Bronchial epithelial cell (primary cell): ENCODE measurements at places on chromosomes 13 and 19.

GRCh38 chr13:112058519-112058873 lies 8.5 kb upstream of the SOX1 start:
- DNase-seq = no peak

GRCh38 chr13:48573213-48574007 lies 40.5 kb upstream of the RCBTB2 start:
- DNase-seq = no peak

DNA sequence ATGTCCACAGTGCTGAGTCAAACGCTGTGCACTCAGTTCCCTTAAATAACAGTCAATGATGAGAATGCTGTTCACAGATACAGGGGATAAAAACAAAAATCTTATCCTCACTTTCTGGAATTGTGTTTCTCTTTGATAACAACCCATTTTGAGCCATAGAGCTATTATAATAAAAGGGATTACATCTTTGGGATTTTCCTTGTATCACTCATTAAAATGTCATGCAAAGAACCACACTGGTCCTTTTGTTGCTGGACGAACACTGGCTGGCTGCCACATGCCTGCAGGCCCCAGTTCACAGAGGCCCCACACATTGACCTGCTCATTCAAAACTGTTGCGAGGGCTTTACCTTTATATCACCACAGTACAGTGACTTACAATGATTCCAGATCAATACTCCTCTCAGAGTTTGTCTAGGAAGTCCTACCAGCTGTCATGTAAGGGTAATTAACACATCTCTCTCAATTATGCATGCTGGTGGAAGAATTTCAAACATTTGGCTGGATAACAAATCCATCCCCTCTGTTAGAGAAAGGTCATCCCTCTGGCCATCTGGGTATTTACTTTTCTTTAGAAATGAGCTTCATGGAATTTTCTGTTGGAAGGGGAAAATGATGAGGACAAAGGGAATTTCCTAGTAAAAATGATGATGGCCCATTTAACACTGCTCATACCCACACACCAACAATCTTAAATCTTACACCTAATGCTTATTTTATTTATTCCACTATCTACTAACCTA lies 85.9 kb downstream of the MBNL2 start:
- DNase-seq = peak; percentile 30

DNA sequence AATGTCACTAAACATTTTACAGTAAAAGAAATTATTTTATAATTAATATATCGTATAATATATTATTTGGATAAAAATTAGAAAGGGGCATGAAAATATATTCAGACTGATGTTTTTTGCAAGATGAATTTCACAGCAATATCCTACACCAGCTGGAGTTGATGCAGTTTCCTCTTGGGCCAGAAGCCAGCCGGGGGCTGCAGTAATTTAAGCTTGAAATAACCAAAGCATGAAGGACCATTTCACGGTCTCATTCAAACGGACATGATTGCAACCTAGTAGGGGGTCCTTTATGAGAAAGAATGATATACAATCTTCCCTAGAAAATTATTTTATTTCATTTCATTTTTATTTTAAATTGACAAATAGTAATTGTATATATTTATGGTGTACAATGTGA lies 797.2 kb upstream of the PCDH9 start:
- DNase-seq = no peak

DNA sequence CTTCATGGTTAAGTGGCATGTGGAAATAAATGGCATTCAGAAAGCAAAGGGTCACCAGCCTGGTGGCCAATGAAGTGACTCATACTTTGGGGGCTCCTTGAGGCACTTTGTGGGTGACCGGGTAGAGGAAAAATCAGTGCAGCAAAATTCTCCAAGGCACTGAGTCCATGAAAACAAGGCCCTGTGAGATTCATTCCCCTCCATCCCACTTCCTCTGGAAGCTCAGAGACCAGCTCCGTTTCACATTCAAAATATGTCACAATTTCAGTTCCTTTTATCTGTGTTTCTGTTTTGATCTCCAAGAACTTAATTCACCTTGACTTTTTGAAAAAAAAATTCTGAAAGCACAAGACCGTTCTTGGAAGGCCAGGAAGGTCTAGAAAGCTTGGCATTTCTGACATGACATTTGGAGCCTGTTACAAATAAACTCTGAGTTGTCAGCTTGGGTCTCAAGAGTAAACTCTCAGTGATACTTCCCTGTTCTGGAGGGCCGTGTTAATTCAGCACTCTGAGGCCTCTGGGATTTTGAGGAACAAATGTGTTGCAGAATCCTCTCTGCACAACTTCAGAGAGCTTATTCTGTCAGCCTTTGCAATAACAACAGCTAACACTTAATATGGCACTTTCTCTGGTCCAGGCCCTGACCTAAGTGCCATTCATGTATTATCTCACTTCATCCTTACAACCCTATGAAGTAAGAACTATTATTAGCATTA lies 6.8 kb downstream of the CYSLTR2 start:
- no peak for DNase-seq

GRCh38 chr13:77696006-77696878 lies 1.2 kb upstream of the SLAIN1 start:
- DNase-seq = no peak

GRCh38 chr19:47992070-47992469 lies at the start of gene BSPH1:
Gene BSPH1, minus strand, starts transcription at chr19:47992170. Its CDS starts 89 bp downstream, at chr19:47992081.
- DNase-seq = no peak

- no peak for DNase-seq
These were observed 36.8 kb upstream of the TM9SF2 start for GRCh38 chr13:99464441-99464949.

DNA sequence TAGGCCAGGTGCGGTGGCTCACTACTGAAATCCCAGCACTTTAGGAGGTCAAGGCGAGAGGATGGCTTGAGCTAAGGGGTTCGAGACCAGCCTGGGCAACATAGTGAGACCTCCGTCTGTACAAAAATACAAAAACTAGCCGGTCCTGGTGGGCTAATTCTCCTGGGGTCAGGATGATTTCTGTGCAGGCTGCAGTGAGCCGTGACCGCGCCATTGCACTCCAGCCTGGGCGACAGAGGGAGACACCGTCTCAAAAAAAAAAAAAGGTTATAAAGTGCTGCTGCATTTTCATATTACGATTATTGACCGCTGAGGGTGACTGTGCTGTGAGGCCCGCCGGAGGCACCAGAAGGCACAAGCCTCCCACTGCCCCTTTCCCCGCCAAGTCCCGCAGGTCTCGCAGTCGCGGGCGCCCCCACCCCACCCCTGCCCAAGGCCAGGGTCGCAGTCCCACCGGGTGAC lies 477 bp upstream of the PLEKHF1 start:
- DNase-seq = no peak

DNA sequence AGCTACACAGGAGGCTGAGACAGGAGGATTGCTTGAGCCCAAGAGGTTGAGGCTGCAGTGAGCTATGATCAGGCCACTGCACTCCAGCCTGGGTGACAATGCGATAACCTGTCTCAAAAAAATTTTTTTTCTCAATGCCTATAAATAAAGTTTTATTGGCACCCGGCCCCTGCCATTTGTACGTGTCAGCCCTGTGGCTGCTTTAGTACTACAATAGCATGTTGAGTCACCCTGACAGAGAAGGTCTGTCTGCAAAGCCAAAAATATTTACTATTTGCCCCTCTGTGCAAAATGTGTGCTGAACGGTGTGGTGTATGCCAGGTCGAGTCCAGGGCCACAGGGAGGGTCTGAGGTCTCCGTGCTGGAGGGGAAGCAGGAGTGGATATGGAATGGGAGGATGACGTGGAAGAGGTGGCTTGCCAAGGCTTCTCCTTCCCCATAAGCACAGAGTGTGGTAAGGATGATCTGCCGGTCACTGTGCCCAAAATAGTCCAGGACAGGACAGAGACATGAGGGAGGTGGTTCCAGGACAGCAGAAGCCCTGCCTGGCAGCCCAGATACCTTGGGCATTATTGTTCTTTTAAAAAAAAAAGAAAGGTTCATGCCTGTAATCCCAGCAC lies 10.0 kb downstream of the NMRK2 start:
- DNase-seq = no peak

- no peak for DNase-seq
These were observed 16.4 kb downstream of the TDRD12 start for GRCh38 chr19:32735936-32736335.

GRCh38 chr19:57068921-57069697 lies 50.7 kb upstream of the USP29 start:
- DNase-seq = no peak

- no peak for DNase-seq
These were observed 442 bp upstream of the RFC3 start for GRCh38 chr13:33817513-33817900.

DNA sequence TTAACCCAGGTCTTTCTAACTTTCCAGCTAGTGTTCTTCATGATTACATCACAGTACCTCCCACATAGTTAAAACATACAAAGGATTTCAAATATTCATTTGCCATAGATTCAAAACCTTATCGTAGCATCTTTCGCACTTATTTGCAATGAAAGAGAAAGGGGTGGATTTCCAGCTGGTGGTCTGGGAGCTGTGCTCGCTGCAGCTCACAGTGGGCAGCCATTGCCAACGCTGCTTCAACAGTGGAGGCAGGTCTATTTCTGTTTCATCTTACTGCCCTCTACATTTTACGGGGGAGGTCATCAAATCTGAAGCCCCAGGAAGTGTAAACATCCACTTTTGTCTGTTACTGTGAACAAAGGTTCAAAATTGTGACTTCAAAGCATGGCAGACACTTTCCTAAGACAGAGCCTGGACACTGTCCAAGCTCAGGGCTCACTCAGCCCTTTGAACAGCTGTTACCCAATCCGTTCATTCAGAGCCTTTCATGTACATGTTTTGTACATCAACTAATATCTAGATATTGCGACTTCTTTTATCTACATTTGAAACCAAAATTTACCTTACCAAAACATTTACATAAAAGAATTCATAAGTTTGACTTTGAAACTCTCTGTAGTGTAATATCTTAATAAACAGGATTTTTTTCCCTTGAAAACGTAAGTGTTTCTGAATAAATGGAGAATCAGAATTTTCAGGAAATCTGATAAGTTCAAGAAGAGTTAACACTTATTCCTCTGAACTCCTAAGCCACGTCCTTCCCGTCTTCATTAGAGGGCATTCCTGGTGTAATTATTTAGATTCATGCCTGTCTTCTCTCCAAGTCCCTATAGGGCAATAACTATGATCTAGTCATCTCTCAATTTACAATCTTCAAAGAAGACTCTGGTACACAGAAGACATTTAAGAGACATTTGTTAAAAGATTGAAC lies 25.1 kb downstream of the STARD13 start:
- no peak for DNase-seq

DNA sequence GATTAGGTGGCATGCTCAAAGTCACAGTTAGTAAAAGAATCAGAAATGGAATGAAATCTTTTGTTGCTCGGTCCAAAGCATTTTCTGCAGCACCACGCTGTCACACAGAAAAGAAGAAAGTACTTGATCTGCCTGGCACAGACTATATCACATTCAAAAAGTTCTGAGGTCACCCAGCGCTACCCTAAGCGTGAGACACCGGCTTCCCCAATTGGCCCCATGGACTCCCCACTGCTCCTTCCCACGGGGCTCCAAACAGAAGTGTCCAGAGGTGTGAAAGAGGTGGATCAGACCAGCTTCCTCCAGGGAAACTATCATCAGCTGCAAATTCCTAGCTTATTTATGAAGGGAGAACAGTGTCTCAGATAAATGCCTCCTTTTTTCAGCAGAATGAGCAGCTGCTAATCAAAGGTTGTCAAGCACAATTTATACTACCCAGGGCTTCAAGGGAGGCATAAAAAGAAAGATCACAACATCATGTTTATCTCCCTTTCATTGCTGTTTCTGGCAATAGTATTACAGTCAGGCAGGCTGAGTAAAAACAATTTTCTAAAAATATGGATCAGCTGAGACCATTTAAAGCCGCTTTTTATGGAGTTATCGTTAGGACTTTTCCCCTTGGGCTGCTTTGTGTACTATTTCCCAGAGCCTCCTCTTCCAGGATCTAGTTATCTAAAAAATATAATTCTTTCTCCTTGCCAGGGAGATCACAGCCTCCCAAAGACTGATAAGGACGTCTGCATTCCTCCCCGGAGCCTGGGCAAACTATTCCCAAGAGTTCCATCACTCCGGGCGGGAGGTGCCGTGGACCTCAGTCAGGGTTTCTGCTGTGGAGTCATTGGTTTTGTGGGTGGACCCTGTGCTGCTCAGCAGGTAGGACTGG lies 208.0 kb downstream of the LHFPL6 start:
- DNase-seq = no peak

DNA sequence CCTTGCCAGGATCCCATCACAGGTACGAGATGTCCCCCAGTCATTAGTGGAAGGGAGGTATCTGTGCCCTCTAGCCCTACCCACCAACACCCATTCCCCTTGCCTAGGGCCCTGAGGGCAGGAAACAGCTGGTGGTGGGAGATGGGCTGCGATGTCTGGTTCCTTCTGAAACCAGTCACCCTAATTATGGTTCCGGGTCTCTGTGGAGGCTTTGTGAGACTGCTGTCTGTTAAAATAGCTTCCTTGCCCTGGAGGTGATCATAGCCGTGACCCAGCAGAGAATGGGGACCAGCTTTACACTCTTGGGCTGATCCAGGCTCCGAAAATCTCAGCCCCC lies 5.5 kb downstream of the ALDH16A1 start:
- DNase-seq = no peak

DNA sequence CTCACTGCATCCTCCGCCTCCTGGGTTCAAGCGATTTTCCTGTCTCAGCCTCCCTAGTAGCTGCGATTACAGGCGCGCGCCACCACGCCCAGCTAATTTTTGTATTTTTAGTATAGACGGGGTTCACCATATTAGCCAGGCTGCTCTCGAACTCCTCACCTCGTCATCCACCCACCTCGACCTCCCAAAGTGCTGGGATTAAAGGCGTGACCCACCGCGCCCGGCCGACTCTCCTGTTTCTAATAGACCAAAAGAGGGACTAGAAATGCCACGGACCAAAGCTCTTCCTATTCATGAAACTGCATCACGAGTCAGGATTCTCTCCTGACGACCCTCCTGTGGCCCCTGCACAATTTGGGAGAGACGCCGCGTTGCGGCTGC lies 563 bp downstream of the ZNF43 start:
- DNase-seq = no peak

DNA sequence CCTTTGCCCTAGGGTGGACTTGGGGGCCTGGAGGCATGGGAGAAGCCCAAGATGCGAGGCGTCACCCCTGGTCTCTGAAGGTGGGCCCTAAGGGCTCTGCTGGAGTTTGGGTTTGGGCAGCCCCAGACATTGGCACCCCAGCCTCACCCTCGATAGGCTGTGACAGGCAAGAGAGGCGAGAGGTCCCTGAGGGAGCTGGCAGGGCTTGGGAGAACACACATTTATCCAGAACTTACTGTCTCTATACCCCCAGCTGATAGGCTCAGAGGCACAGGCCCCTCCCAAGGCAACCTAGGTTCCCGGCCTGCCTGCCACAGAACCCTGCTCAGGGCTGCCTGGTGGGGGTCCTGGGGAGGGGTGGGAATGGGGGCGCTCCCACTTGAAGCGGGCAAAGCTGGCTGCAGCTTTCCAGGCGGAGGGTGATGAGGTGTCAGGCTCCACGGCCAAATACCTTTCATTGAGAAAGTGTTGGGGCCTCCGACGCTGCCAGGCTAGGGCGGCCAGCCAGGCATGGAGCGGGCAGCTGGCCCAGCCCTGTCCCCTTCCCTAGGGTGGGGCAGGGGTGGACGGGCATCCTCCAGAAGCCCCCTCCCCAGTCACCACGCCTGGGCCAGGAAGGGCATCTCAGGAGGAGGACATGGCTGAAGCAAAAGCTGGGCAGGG lies 9.7 kb downstream of the CILP2 start:
- no peak for DNase-seq
